Astrocyte (in vitro differentiated cells and primary cell): ENCODE measurements at places on chromosomes 6 and 20. TPM values are rescaled to one million over a fixed set of nuclear protein-coding genes. Genes with fewer than 3 reads are reported as not detected.

- DNase-seq, result no peak
Observed at GRCh38 chr20:663315-664090, 10.5 kb upstream of the SRXN1 start.

- no peak for DNase-seq
Observed at GRCh38 chr20:14544688-14545087, 207.3 kb upstream of the FLRT3 start.

GRCh38 chr6:113723182-113723581, 134.0 kb upstream of the MARCKS start:
- DNase-seq, result no peak

- no peak for DNase-seq
Observed at GRCh38 chr6:6697620-6698019, 109.1 kb downstream of the LY86 start.

Gene ZSCAN23
- total RNA-seq, result 3.0 and 4.8 TPM in 2 replicates

Gene EXOC2
- 44.4 and 49.7 TPM in 2 replicates for total RNA-seq

Gene MUC22
- 0.05 TPM in 1 of 2 replicates, not detected in the other for total RNA-seq
